Effector memory CD4-positive, alpha-beta T cell (primary cell): ENCODE measurements at places on chromosomes 16 and 17.

DNA sequence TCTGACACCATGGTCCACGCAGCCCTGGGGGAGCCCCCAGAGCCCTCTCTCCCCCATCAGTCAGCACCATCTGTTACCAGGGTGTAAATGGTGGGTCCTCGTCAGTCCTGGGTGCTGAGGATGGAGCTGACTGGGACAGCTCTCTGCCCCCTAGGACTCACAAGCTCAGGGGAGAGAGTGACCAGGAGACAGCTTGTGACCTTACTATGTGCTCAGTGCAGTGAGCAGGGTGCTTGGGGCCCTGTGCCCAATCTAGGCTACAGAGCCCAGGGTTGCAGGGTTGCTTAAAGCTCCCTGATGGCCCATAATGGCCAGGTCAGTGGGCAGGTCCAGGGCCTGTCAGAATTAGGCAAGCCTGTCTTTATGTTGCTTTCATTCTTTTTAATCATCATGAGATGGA, 11.3 kb downstream of the MMP2 start:
- no peaks in the 10 kb centered on the region for H3K36me3 ChIP-seq
- H3K4me1 ChIP-seq = no peaks in the 10 kb centered on the region
- no peaks in the 10 kb centered on the region for H3K27me3 ChIP-seq
- H3K4me3 ChIP-seq = no peak overlapping the region
- no peak overlapping the region for H3K27ac ChIP-seq
- DNase-seq = no peak

DNA sequence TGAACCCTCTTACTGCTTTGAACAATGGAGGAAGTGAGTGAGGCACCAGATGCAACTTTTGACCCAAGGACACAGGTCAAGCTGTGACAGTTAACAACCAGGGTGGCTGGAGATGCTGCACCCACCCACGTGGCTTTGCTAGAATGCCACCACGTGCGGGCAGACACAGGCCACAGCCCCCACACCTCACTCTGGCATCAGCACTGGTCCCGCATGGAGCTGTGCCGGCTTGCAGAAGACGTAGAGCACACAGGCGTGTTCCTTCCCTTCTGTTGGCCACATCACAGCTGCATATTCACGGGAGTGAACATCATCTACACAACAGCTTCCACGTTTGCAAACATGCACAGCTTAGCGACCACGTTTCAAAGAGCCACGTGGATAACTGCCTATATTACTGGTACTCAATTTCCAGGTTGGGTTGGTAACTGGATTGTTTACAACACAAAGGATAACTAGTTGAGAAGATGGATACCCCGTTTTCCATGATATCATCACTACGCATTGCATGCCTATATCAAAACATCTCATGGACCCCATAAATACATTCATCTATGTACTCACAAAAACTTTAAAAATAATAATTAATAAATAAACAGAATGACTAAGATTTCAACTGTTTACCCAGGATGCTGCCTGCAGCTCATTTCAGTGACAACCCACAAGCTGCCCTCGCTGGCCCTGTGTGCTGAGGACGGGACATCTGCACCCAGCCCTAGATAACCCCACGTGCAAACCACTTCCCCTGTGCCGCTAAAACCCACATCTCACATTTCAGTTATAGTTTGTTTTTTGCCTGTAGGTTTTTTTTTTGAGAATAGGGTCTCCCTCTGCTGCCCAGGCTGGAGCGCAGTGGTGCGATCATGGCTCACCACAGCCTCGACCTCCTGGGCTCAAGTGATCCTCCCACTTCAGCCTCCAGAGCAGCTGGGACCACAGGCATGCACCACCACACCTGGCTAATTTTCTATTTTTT, 132.0 kb downstream of the ANKRD11 start:
- H3K4me1 ChIP-seq = peaks cover 72% of the 10 kb centered on the region
- no peaks in the 10 kb centered on the region for H3K27me3 ChIP-seq
- H3K27ac ChIP-seq = peak overlapping the region; percentile 38
- no peak overlapping the region for H3K4me3 ChIP-seq
- no peaks in the 10 kb centered on the region for H3K36me3 ChIP-seq

DNA sequence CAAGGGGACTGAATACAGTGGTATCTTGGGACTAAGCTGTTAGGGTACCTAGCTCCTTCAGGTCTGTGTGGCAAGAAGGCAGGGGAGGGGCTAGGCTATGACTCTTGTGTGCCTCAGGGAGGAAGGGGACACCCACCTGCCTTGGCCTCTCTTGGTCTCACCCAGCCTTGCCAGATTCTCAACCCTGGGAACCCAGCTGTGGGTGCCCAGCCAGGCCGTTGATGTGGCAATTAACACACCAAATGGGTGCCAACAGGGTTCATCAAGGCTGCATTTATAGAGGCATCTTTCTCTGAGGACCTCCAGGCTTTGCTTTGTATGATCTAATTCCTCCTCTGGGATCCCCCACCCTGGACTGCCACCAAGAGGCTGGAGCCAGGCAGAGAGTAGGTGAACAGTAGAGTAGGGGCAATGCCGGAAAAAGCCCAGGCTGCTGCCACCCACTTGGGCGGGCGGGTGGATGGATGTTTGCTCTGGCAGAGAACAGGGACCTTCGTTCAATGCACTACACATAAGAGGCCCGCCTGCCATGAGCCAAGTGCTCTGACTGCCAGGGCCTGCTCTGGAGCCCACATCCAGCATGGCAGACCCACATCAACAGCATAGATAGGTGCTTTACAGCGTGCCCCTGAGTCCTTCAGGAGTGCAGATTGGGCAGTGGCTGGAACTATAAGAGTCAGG, 3.2 kb upstream of the ASB16 start:
- no peak overlapping the region for H3K27ac ChIP-seq
- H3K4me3 ChIP-seq = no peak overlapping the region
- no peaks in the 10 kb centered on the region for H3K36me3 ChIP-seq
- no peak for DNase-seq

DNA sequence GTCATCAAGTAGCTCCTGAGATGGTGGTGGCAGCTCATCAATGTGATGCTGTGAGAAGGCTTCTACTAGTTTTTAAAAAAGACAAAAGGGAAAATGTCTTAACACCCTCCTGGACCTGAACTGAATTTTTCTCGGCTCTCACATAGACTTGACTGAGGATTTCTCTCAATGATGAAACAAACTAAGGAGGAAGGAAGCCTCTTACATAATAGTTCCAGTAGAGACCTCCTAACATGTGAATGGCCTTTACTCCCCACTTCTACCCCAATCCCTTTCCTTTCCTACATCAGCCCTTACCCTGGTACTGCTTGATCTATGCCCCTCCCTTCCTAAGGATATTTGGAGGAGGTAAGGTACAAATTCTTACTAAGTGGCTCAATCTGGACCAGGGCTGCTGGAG, 54.8 kb upstream of the MTMR4 start:
- H3K27ac ChIP-seq = no peak overlapping the region
- no peaks in the 10 kb centered on the region for H3K27me3 ChIP-seq
- no peaks in the 10 kb centered on the region for H3K4me1 ChIP-seq
- no peak overlapping the region for H3K4me3 ChIP-seq
- no peak for DNase-seq

GRCh38 chr16:81204798-81205680, 33.5 kb upstream of the BCO1 start:
- H3K27me3 ChIP-seq = no peaks in the 10 kb centered on the region
- H3K36me3 ChIP-seq = no peaks in the 10 kb centered on the region
- no peak for DNase-seq
- H3K4me3 ChIP-seq = no peak overlapping the region
- H3K4me1 ChIP-seq = no peaks in the 10 kb centered on the region

DNA sequence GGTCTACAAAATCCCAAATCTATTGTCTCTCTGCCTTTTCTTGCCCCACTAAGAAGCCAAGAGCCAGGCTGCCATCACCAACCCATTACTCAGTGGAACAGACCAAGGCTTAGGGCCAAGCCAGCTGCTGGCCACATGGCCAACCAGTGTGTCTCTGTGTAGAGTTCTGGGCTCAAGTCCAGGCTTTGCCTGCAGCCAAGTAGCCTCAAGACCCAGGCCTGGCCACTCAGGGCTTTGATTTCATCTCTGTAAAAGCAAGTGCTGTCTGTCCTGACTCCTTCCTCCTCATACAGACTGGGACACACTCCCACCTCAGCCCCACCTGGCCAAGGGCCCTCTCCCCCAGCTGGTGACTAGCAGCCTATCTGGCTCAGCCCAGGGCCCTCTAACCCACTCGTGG, 14.6 kb downstream of the SREBF1 start:
- no peaks in the 10 kb centered on the region for H3K27me3 ChIP-seq
- H3K27ac ChIP-seq = no peak overlapping the region
- DNase-seq = no peak
- peaks cover 65% of the 10 kb centered on the region for H3K4me1 ChIP-seq

DNA sequence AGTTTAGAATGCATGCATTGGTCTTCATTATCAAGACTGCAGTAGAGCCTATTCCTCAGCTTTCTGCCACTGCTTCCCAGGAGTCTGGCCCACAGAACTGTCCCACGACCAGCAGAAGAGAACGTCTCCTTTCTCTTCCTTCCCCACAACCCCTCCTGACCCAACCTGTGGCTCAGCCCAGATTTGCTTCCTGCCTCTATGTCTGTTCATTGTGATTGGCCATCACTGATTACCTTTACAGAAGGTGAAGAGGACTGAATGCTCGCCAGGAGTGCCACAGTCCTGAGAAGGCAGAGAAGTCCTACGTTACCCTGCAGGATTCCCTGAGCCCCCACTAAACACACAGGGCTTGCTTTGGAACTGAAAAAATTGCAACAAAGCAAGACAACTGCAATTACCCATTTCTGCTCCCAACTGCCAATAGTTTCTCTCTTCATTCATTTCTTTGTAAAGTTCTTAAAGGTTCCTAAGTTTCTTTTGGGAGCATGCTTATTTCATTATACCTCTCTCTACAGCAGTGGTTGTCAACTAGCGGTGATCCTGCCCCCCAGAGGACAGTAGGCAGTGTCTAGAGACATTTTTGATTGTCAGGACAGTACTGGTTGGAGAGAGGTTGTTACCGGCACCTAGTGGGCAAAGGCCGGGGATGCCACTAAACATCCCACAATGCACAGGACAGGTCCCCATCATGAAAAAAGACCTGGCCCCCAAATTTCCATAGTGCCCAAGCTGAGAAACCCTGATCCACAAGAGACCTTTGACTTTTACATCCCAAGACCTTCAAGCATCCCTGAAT, 4.5 kb upstream of the NAT9 start:
- no peak for DNase-seq
- peaks cover 43% of the 10 kb centered on the region for H3K4me1 ChIP-seq
- no peaks in the 10 kb centered on the region for H3K27me3 ChIP-seq
- H3K27ac ChIP-seq = peak overlapping the region; percentile 66
- peaks cover 3% of the 10 kb centered on the region for H3K36me3 ChIP-seq
